ENCODE measurements at places on chromosomes 7 and 10.

DNA sequence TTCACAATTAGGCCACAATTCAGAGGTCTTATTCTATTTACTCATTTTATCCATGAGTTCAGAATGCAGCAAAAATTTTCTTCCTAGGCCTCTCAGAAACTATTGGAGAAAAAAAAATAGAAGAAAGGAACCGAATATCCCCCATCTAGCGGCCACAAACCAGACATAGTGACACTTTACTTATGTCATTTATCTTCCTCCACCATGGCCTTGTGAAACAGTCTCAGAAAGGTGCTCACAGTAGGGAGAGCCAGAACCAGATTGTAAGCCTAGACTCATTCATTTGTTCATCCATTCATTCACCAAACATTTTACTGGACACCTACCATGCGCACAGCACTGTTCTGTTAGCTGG is 16.0 kb downstream of the CREB3L2 start:
- DNase-seq: no peak

- no peak for DNase-seq
Measured at GRCh38 chr10:44651834-44652233, 259.3 kb upstream of the TMEM72 start.

GRCh38 chr7:137692399-137692798 is 154.4 kb downstream of the DGKI start:
- DNase-seq: no peak

GRCh38 chr10:101773923-101774588 is 1.9 kb downstream of the FGF8 start:
- DNase-seq: no peak

- no peak for DNase-seq
Measured at GRCh38 chr7:81707966-81708365, 61.9 kb downstream of the HGF start.

DNA sequence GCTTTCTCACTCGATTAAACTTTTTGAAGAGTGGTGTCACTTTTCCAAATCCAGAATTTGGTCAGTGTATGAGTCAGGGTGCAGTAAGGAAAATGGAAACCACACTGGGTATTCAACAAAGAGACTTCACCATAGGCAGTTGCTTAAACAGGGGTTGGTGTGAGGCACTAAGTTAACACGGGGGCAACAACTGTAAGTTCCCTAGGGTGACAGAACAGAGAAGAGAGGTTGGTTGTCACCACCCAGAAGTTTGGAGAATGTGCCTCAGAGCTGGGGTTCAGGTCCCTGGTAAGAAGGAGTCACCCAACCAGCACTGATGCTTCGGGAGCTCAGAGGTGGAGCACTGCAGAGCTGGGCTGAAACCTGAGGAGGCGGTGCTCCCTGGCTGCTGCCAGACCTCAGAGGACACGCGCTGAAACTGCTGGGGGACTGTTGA is 170.4 kb downstream of the ARID5B start:
- no peak for DNase-seq

DNA sequence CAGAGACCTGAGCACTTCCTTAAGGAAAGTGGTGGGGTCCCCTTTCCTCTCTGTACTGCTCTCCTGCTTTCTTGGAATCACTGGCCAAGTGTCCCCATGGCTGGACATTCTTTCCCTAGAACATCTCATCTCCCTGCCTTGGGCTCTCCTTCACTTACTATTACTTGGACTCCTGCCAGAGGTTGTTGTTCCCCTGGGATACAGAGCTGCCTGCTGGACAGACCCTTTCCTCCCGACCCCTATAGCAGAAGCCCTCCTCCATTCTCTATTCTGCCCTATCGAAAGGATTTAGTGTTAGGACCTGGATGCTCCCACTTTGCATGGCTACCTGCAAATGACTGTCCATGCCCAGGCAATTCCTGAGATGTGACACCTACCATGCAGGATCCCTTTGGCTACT is 164.3 kb upstream of the PODXL start:
- DNase-seq: no peak
